Activated CD8-positive, alpha-beta memory T cell treated with anti-CD3 and anti-CD28 coated beads for 1 hour (primary cell): ENCODE measurements at places on chromosomes 3 and 15.

DNA sequence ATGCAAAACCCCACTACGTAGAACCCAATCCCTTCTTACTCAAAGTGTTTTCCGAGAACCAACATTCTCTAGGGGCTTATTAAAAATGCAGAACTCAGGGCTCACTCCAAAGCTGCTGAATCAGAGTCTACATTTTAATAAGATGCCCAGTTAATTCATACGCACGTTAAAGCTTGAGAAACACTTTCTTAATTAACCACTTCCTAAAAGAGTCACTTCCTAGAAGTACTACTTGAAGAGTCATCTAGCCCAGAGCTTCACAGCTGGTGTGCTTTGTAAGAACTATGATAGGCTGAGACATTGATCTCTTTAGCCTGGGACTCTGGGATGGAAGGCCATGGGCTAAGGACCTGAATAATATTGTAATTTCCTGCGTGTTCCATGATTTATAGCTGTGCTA is 9.0 kb downstream of the COL6A5 start:
- DNase-seq: no peak

- DNase-seq: no peak
Measured at GRCh38 chr3:118587847-118588246, 446.8 kb downstream of the IGSF11 start.

GRCh38 chr3:191492601-191493000 is 31.6 kb downstream of the PYDC2 start:
- DNase-seq: no peak

- DNase-seq: peak; percentile 10
Measured at GRCh38 chr15:84878504-84878903, 6.0 kb upstream of the SLC28A1 start.

DNA sequence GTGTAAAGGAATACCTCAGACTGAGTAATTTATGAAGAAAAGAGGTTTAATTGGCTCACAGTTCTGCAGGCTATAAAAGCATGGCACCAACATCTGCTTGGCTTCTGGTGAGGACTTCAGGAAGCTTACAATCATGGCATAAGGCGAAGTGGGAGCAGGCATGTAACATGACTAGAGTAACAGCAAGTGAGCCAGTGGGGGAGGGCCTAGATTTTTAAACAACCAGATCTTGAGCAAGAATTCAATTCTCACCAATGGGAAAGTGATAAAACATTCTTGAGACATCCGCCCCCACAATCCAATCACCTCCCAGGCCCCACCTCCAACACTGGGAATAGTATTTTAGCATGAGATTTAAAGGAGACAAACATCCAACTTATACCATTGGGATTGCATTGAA is 44.2 kb upstream of the BCL2A1 start:
- DNase-seq: no peak

DNA sequence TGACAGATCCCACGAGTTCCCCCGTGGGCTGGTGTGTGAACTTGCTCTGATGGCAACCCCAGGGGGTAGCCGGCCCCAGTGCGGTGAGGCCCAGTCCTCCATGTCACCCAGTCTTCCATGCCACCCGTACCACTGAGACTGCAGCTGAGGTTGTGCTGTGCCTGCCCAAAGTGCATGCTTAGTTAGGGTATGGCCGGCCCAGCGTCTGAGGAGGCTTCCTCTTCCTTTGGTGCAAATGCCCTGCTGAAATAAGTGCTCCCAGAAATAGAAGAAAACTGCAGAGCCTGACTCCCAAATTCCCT is 31.5 kb downstream of the MGLL start:
- DNase-seq: no peak
